ENCODE measurements at places on chromosomes 3 and 15.

DNA sequence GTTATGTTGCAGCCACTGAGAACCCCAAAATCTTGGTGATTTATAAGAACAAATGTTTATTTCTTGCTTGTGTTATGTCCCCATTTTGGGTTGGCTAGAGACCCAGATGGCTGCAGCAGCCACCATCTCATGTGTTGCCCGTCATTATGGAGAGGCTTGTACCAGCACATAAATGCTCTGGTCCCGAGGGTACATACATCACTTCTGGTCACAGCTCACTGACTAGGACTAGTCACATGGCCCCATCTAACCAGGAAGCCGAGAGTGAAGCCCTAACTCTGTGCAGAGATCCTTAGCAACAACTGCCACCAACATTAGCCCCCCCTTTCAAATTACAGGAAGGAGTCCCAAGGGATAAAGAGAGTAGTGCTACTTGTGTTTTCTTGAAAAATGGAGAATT is 25.5 kb upstream of the HACD2 start:
- no peak for DNase-seq

GRCh38 chr3:160105907-160106584 is 117.4 kb downstream of the IL12A start:
- no peak for DNase-seq

DNA sequence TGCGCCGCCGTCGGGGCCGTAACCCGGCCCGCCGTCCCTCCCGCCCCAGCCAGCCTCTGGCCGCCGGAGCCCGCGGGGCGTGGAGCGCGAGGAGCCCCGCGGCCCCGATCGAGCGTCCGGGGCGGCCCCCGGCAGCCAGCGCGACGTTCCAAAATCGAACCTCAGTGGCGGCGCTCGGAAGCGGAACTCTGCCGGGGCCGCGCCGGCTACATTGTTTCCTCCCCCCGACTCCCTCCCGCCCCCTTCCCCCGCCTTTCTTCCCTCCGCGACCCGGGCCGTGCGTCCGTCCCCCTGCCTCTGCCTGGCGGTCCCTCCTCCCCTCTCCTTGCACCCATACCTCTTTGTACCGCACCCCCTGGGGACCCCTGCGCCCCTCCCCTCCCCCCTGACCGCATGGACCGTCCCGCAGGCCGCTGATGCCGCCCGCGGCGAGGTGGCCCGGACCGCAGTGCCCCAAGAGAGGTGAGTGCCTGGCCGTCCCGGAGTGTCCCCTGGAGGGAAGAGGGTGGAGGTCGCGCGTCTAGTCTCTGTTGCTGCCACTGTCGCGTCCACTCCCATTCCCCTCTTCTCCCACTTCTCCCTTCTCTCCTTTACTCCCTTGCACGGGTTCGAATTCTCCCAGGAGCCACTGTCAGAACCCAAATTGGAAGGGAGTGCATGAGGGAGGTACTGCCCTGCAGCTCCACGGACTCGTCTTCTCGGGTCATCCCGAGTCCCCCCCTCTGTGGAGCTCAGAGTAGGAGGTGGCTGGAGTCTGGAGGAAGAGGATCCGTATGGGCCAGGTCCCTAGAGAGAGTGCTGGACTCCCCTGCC is 585 bp downstream of the CSK start:
- no peak for DNase-seq

- DNase-seq, result no peak
These were observed 19.4 kb upstream of the KIF23 start for GRCh38 chr15:69394556-69395282.

DNA sequence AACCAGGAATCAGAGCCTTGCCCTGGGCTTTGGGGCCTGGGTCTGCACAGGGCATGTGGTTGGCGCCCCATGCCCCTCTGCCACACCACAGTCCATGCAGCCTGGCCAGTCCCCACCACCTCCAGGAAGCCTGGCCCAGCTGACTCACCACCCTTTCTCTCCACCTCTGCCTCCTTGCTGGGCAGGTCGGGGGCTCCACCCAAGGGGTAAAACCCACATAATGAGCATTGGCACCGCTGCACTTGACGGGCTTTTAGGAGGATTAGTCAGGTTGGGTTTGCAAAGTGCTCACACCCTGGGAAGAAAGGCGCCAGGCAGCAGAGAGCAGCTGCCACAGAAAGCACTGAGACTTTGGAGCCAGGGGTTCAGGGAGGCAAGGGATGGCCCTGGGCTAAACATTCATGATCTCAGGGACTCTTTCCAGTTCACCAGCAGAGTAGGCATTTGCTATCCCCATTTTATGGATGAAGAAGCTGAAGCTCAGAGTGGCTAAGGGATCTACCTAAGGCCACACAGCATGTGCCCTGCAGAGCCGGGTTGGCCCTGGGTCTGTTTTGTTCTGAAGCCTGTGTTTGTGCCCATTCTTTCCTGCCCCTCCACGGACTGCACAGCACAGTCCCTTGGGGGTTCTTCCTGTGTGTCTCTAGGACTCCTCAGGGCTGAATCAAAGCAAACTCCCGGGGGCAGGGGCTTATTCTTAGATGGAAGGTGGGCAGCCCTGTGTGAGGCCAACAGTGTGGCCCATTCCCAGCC is 113.4 kb downstream of the ETFA start:
- DNase-seq, result no peak

- DNase-seq, result no peak
These were observed 143.4 kb downstream of the GREM1 start for GRCh38 chr15:32861174-32861573.

- DNase-seq, result no peak
These were observed 10.5 kb downstream of the GABRG3 start for GRCh38 chr15:26981492-26981891.

- DNase-seq, result no peak
These were observed 26.9 kb upstream of the LCTL start for GRCh38 chr15:66592505-66593218.

DNA sequence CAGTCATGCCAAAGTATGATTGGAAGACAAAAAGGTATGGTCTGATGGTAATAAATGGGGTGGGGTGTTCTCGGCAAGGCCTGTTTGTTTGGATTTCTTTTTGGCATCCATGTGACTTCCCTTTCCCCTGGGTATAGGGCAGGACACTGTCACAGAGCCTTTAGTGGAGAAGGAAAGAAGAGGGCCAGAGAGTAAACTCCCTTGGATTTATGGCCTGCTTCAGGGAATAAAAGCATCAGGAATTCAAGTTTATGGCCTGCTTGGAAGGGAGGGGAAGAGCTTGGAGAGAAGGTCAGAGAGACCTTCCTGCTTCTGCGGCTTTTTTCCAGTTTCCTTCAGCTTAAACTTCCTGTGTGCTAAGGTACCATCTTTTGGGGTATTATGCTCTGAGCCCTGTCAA is 179.4 kb upstream of the ADAMTS9 start:
- no peak for DNase-seq

DNA sequence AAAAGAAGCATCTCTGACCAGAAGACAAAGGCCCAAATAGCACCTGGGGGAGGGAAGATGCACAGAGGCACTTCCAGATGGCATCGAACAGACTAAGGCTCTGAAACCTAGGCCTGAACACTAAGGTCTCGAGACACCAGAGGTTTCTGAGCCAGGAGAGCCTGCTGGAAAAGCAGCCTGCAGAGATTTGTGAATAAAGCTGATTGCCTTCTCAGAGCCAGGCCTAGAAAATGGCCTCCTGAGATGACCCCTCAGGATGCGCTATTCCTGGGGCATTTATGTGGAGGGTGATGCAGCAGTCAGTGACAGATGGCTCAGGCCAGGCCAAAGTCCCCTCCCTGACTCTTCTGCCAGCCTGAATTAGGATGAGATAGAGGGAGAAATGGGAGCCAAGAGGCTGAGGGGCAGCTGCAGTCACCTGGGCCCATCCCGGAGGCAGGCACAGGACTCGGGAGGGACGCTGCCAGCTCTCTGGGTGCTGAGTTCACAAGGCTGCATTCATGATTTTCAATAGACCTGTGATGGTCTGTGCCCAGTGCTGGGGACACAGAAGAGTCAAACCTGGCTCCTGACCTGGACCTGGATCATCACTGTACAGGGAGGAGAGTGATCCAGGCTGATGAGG is 6.9 kb downstream of the PRSS50 start:
- no peak for DNase-seq

DNA sequence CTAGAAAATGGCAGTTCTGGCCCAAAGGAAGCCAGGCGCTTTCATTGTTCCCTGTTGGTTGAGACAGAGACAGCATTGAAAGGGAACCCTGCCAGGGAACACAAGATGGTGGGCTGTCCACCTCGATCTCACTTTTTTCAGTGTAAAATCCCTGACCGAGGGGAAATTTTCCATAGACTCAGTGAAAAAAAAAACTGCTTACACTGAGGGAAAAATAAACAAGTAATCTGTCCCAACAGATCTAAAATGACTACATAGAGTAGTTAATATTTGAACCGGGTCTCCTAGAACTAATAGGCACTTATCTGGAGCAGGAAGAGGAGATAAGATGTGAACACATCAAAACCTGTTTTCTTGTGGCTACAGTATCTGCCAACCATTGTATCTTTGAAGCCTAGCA is 763.4 kb upstream of the GOLIM4 start:
- DNase-seq, result no peak

GRCh38 chr15:71572452-71573053 is 237.8 kb upstream of the NR2E3 start:
- DNase-seq, result no peak

- no peak for DNase-seq
These were observed 87.9 kb downstream of the CHST2 start for GRCh38 chr3:143207338-143207961.

DNA sequence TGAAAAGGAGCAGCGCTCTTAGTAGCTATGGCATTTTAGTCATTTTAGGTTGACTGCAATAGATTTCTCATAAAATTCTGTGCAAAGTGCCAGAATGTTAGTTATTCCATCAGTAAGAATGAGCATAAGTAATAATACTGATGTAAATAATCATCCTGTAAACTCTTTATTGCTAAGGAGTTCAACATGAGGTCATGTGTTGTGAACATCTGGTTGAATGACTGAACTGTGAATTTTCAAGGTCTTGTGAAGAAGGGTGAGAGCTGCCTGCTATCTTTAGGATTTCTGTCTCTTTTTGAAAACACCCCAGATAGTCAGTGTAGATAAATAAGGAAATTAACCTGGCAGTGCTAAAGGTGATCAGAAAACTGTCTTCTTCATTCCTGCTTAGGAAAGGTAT is 333.4 kb upstream of the TBC1D5 start:
- no peak for DNase-seq

DNA sequence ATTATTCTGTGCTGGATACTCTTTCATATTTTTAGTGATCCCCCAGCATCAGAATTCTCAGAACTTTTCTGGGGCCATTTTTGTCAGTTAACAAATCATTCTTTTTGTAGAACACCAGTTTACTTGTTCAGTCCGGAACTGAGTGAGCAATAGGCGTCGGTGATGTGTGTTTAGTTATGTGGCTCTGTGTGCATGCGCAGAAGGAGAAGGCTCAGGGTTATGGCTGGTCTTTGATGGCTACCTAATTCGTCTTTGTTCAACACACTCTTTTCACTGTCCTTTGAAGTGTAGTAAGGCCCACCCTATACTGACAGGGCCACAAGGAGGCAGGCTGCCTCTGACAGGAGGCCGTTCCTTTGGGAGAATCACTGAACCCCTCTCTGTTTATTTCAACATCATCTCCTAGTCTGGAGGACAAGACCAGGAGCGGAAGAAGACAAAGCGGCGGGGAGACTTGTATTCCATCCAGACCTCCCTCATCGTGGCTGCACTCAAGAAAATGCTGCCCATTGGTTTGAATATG is 158.2 kb upstream of the CHRM5 start:
- DNase-seq, result no peak

GRCh38 chr3:171212648-171213047 is 186.1 kb upstream of the SLC2A2 start:
- DNase-seq, result no peak

GRCh38 chr15:45618813-45619212 is 16.0 kb upstream of the SQOR start:
- peak; percentile 24 for DNase-seq

DNA sequence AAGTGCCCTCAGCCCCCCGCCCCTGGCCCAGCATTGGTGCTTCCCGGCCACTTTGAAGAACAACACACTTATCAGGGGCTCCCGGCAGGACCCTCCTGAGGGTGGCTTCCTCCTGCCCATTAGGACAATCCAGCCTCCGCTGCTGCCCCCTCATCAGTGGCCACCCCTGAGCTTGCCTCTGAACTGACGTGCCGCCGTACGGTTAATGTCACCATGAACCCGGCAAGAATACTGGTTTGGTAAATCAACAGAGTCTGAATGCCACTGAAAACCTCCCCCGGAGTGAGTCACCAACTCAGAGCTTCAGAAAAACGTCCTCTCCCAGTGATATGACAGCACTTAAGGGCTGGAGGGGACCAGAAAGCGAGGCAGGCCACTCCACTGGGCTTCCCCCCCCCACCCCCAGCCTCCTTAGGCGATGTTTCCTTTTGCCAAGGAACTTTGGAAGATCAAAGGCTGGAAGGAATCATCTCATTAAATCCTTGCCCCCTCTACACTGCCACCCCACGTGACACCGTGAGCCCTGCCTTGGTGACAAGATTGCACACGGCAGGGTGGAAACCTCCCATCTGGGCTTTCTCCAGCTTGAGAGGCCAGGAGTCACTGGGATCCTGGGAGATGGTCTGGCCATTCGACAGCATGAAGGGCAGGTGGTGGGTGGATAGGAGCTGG is 142.1 kb downstream of the NUP210 start:
- DNase-seq, result no peak

GRCh38 chr3:126259411-126260391 is 79.3 kb upstream of the ALDH1L1 start:
- no peak for DNase-seq

- DNase-seq, result no peak
These were observed 2.0 kb downstream of the SLC26A6 start for GRCh38 chr3:48633256-48633655.

DNA sequence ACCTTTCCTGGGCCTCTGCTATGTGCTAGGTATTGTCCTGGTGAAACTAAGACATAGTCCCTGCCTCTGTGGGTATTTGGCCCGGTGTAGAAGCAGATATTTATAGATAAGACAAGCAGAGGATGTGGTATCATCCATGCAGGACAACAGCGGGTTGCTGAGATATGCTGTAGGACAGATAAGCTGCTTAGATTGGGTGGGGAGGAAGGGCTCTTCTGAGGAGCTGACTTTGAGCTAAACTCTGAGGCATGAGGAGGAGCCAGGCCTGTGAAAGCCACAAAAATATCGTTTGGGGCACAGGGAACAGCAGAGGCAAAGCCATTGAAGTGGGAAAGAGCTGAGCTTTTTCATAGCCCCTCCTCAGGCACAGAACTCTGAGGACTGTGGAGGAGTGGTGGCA is 492.5 kb upstream of the CFAP20DC start:
- no peak for DNase-seq

GRCh38 chr3:124685481-124685880 is 44.8 kb upstream of the UMPS start:
- DNase-seq, result no peak

- peak; percentile 51 for DNase-seq
These were observed 60.4 kb downstream of the CACNA2D2 start for GRCh38 chr3:50442945-50443579.

- no peak for DNase-seq
These were observed 11.4 kb downstream of the SEMA3G start for GRCh38 chr3:52433328-52433995.

- DNase-seq, result no peak
These were observed 13.3 kb downstream of the NECTIN3 start for GRCh38 chr3:111084911-111085310.

DNA sequence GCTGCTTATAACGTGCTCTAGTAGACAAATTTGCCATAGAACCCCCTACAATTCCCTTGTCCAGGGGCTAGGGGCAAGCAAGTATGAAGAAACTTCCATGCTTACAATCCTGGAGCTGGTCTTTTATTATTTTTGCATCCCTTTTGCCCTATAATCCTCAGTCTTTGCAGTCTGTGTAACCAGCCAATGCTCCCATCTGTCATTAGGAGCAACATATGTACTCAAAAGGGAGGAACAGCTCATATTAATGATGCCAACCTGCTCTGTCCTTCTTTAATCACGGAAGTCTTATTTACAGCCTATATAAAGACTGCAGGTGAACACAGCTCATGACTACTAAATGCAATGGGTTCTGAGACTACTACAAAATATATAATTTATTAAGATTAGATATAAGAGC is 263.3 kb downstream of the ZIC1 start:
- no peak for DNase-seq

Measured in NCI-H510A (cell line).